ENCODE measurements at places on chromosomes 7 and 10.

DNA sequence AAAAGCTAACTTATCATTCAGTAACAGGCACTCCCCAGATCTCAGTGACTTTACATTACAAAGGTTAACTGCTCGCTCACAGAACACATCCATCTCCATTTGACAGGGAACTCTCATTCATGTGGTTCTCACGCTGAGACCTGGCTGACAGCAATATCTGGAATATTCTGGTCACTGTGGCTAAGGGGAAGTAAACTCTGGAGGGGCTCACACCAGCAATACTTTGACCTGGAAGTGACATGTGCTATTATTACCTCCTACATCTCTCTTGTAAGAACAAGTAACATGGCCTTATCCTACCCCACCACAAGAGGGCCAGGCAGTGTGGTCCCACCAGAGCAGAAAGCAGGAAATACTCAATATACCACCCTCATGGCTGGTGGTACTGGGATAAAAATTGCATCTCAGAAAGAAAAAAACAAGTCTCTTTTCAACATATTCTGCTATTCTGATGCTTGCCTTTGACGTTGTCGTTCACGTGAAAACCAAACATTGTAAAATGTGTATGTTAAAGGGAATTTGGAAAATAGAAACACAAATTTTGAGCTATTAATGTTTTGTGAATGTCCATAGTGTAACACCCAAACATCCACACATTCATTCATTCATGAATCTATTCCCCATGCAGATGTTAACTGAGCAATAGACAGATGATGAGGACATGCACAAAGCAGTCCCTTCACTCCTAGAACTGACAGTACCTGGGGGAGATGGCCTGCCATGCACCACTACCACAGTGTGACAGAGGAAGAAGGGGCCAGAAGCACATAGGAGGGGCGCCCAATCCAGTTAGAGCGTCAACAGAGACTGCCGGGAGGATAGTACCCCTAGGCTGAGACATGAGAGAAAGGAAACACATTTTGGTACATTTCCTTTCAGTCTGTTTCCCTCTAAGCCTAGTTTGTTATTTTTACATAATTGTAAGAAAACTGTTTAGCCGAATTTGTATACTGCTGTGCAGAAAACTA is 166.0 kb upstream of the SP4 start:
- DNase-seq, result no peak

DNA sequence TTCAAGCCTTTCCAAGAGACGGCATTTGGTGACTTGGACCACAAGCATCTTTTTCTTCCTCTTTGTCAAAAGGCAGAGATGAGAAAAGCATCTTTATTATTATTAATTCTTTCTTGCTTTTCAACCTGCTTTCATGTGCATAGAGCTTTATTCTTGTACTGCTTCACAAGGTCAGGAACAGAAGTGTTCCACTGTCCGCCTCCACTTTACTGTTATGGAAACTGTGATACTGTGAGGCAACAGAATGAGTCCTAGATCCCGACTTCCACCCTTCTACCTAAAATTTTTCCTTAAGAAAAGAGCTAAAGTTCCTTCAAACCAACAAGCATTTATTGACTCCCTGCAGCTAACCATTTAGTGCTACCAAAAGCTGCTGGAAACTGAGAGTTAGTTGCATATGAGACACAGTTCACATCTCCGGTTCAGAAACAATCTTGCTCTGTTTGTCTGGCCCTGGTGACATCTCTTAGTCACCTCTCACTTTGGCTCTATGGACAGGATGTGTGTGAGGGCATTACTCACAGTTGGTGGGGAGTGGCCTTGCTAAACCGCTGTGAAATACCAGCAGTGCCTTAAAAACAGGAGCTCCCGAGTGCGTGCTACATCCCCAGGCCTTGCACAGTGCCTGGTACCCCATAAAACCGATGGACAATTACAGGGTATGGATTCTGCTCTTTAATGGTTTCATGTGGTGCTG is 77.1 kb upstream of the TRIL start:
- DNase-seq, result no peak

DNA sequence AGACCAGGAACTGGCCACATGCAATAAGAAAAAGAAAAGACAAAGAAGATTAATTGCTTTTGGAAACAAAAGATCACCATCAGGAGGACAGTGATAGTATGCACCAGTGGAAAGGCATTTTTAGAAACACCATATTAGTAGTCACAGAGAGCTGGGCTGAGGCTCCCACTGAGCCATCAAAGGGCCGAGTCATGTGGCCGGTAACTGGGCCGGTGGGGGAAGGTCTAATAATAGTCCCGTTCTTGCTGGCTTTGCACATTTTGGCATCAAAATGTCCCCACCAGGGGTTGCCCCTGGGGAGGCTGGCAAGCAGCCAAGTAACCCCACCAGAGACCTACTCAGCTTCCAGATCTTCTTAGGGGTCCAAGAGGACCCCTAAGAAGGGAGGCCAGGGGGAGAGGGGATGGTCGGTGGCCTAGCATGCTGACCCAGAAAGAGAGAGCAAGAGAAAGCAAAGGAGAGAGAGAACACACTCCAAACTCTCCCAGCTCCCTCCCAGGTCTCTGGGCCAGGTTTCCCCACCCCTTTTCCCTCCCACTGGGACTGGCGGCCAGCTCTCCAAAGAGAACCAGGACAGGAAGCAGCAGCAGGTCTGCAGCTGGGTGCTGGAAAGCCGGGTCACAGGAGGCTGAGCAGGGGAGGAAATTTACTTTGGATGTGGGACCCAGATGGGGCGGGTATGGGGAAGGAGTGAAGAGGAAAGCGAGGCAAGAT is 70.2 kb upstream of the FGFR2 start:
- no peak for DNase-seq

DNA sequence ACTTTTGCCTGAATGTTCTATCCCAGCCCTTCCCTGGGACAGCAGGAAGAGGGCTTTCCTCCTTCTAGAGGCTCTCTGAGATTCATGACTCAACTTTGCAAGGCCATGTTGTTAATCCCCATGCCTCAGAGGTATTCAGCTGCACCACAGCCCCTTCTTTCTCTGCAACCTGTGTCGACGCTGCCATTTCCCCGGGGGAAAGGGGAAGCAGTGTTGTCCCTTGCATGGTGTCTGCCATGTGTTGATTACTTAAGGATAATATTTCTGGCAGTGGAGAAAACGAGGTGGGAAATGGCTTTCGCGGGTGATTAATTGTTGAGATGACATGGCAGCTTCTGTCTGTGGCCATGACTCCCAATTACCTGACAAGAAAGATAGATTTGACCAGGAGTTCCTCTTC is 133.1 kb downstream of the SORCS3 start:
- no peak for DNase-seq

- no peak for DNase-seq
These were observed 112.8 kb downstream of the PRLHR start for GRCh38 chr10:118482393-118483331.

- DNase-seq, result no peak
These were observed 14.9 kb upstream of the PAXIP1 start for GRCh38 chr7:155017834-155018233.

Data from stimulated activated CD4-positive, alpha-beta T cell treated with anti-CD3 and anti-CD28 coated beads, Interleukin-15, amount 100 ng/mL, for 1 hour (primary cell).